ENCODE measurements at places on chromosomes 12 and 14.

GRCh38 chr12:132529906-132530305 lies 40.0 kb downstream of the FBRSL1 start:
- DNase-seq: no peak

DNA sequence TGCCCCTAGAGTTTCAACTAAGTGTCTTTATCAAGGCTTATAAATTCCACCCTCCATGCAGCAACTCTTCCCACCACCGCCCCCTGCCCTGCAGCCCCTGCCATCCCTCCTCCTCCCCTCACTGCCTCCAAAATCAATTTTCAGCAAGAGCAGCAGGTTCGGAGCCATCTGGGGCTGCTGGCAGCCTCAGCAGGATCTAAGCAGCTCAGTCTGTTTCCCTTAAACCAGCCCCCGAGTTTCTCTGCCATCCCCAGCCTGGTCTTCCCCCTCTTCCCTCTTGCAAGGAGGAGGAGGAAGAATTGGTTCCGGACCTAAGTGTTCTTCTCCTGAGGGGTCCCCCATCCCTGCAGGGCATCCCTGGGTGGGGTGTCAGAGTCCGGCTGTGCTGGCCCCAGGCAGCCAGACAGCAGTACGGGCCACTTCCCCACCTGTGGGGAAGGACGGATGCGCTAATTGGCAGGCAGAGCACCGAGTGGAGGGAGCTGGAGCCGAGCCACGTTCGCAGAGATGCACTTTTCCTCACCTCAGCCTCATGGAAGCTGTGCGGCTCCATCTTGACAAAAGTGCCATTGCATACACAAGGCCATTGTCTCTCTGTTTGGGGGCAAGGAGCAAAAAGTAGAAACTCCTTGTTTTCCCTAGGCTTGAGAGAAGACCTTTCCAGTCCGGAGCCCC lies 189.3 kb downstream of the KCNA5 start:
- DNase-seq: no peak

DNA sequence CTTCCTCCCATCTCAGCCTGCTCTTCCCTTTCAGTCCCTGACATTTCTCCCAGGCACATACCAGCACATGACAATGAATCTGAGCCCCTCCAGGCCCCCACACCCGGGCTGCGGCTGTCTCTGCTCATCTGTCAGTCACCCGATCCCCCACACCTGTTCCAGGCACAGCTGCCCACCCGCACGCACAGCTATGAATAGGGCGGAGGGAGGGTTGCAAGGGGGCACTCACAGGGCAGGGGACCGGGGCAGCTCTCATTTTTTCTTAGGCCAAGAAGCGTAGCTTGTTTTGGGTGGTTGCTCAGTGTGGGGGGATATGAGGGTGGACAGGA lies 43.7 kb upstream of the TSPAN9 start:
- no peak for DNase-seq

- no peak for DNase-seq
Observed at GRCh38 chr12:33589576-33590114, 150.0 kb upstream of the SYT10 start.

DNA sequence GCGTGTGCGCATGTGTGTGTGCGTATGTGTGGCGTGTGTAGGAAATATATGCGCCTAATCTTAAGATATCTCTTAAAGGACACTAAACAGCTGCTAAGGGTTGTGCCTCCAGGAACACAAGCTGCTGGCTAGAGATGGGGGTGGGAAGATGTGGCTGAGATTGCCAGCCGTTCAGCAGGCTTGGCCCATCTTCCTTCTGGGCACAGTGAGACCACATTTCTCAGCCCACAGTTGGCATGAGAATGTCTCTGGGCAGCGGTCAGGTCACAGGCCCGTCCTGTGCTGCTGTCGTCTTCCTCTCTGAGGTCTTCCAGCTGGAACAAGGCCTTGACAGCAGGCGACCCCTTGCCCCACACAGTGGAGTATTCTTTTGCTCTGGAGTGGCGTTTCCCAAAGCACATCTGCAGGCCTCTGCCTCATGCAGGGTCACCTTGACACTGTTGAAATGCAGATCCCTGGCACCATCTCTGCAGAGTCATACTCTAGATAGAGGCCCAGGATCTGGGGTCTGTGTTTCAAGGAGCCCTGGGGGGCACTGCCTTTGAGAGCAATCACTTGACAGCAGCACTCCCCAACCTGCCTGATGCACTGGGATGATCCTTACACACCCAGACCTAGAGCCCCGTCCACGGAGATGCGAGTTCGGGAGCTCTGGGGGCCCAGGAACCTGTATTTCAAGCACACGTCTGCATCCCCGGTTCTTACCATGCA lies 335.5 kb upstream of the SFSWAP start:
- no peak for DNase-seq

DNA sequence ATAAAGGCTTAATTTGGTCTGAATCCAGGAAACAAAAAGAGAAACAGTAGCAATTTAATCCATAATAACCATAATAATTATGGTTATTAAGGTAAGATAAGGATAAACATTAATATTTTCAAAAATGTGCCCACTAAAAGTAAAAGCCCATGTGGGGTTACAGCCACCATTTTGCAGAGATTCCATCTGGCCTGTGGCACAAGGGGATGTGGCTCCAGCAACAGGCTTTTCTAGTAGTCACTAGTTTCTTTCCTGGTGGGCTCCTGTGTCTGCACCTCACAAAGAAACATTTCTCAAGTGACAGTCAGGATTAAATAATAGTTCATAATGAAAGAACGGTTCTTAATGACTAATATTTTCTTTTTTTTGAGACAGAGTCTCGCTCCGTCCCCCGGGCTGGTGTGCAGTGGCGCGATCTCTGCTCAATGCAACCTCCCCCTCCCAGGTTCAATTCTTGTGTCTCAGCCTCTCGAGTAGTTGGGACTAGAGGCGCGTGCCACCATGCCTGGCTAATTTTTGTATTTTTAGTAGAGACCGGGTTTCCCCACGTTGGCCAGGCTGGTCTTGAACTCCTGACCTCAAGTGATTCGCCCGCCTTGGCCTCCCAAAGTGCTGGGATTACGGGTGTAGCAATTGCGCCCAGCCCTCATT lies 32.2 kb downstream of the GPR19 start:
- no peak for DNase-seq

DNA sequence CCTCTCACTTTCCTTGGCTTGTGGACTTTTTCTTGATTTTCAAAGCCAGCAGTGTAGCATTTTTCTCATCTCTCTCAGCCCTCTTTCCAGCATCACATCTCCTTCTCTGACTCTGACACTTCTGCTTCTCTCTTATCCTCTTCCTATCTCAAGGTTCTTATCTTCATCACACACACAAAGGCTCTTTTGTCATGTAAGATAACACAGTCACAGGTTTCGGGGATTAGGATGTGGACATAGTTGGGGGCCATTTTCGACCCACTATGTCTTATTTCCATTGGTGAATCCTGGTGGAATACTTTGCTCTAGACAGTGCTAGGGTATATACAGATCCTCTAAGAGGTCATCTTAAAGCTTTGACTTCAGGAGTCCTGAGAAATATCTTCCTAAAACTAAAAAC lies 719.3 kb upstream of the TBX3 start:
- DNase-seq: no peak

DNA sequence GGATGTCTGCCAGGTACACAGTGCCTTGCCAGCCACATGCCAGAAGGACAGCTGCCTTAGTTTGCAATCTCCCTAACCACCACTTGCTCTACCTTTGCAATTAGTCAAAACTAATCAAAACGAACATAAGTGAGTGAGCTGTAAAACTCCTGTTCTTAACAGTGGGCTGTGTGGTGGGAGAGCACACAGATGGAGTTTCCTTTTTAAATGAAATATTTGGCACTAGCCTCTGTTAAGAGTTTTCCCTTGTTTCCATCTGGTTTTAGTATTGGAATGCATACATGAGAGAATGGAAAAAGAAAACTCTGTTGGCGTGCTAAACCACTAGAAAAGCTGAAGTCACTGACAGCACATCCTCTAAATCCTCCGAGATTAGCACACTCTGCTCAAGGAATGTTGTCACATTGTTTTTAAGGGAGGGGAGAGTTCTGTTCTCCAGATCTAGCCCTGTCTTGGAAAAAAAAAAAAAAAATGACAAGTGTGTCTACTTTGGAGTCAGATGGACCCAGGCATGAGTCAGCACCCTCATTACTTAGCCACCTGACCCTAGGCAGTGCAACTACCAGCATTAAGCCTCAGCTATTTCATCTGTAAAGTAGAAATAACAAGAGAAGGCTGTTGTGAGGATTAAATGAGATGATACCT lies 83.9 kb downstream of the STXBP6 start:
- no peak for DNase-seq

DNA sequence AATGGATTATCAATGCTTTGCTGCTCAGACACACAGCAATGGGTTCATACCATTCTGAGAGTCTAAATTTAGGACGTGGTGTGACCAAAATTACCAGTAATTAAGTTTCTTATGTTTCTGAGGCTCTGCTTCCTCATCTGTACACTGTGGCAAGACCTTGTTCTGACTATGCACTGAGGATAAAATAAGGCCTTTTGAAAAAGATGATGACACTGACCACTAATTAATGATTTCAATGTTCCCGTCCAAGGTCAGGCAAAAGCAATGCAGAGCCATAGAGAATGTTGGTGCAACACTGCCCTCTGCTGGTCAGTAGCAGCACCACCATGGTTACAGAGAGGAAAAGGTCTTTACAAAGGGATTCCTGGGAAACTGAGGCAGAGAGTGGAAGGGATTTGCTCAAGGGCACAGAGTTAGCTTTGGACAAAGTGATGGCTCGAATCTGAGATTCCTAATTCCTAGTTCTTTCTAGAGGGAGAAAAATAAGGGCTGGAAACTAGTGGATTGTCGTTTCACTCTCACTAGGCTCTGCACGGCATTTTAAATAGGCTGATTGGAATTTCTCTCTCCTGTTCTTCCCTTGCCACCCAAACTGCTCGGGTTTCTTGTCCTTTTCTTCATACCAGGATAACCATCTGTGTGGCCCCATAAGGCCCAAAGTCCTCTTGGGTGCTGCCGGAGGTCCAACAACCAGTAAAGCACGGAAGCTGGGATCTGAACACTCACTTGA lies 22.3 kb upstream of the P2RX7 start:
- DNase-seq: no peak

DNA sequence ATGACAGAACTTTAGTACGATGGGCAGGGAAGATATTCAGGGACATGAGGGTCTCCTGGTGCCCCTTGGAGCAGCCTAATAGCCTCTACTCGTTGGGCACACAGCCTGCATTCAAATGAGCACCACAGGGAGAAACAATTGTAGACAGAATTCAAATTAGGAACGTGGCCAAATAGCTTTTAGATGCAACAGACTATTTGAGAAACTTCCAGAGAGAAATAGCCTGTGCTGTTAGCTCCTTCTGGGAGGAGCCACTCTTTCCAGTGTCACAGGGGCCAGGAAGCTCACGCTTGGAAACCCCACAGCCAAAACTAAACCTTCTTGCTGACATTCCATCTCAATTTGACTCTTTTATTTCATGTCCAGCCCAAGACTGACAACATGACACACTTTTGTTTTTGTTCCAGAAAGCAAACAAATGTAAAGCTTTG lies 114.5 kb downstream of the RPAP3 start:
- no peak for DNase-seq

Measured in cortex of kidney (tissue), 1 donor.